Kasumi-1 (cell line): ENCODE measurements at places on chromosomes 16 and 17.

DNA sequence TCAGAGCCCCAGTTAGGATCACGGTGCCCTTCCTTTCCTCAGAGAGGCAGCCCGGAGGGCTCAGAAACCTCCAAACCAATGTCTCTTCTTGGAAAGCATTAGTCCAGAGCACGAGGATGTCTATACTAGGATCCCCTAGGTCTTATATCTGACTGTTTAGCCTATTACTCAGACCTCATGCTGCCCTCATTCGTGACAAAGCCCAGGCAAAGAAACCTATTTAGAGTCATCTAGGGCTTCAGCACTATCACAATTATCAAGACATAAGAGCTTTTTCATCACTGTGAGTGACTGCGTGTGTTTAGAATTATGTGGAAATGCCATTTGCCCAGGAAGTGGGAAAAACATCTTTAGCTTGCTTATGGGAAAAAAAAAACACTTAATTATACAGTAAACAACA is 159.8 kb upstream of the NOL11 start:
- DNase-seq = no peak

DNA sequence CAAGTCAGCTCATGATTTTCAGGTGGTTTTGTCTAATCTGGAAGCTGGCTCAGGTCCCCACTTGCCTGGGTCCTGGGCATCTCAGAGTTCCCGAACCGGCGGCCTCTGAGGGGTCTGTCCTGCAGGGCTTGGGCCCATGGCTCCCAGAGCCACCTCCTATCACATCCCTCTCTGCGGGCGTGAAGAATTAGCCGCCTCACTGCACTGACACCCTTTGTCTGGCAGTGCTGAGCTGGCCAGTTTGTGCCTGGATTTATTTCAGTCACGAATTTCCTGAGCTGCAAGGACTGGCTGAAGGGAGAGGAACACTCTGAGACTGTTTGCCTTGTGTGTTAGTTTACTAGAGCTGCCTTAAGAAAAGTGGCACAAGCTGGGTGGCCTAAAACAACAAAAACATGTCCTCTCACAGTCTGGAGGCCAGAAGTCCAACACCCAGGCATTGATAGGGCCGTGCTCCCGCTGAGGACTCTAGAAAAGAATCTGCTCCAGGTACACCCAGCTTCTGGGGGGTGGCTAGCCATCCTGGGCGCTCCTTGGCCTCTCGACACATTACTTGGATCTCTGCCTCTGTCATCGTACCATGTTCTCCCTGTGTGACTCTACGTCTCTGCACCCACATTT is 217.5 kb upstream of the DYNLRB2 start:
- DNase-seq = no peak

DNA sequence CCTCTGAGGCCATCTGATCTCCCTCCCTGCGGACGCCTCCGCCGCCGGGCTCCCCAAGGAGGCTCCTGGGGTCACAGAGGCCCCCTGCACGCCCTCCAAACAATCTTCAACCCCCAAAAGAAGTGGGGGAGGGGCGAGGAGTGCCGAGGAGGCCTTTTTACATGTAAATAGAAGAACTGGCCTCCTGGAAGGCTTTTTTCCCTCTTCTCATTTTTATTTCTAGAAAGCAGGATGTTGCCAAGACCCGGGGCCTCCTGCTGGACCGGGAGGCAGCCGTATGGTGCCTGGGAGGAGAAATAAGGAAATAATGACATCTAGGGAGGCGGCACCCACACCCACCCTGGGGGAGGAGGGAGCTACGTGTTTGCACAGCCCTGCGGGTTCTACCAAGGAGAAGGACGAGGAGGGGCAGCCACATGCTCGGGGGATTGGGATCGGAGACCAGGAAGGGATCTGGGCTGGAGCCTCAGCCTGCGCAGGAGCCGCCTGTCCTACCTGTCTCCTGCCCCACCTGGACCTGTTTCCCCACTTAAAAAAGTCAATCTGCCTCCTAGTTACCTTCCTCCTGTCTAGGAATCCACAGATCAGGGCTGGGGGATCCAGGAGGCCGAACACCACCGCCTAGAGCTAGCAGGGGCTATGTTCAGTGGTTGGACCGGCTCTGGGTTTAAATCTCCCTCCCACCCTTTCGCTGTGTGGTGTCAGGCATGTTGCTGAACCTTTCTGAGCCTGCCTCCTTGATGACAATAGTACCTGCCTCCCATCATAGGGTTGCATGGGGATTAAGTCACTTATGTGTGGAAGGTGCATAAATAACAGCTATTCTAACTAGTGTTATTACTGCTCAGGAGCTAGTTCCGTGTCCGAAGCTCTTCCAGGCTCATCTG is 175.7 kb upstream of the GSE1 start:
- peak; percentile 57 for DNase-seq

GRCh38 chr17:7431231-7431630 is 2.6 kb downstream of the SPEM3 start:
- no peak for DNase-seq

- DNase-seq = no peak
Measured at GRCh38 chr17:59734226-59734625, 26.8 kb downstream of the VMP1 start.
